ENCODE measurements at places on chromosomes 2 and 18. TPM values are rescaled to one million over a fixed set of nuclear protein-coding genes. Genes with fewer than 3 reads are reported as not detected.

TBR1 gene
- total RNA-seq = 0.11 TPM

STARD6 gene
- total RNA-seq = not detected

CFAP65 gene
- total RNA-seq = 0.15 TPM

HOXD9 gene
- total RNA-seq = 1.7 TPM

CD226 gene
- 0.17 TPM for total RNA-seq

CTNNA2 gene
- 0.22 TPM for total RNA-seq

CFC1 gene
- total RNA-seq = not detected

SULT1C2 gene
- 0.36 TPM for total RNA-seq

CAPN14 gene
- 0.05 TPM for total RNA-seq

WNT10A gene
- total RNA-seq = not detected

RNF144A gene
- 6.2 TPM for total RNA-seq

MC2R gene
- not detected for total RNA-seq

PSMA8 gene
- total RNA-seq = not detected

DES gene
- 0.08 TPM for total RNA-seq

SERTAD2 gene
- total RNA-seq = 13.4 TPM

DHRS9 gene
- total RNA-seq = 3.5 TPM

ACOXL gene
- not detected for total RNA-seq

APCDD1 gene
- not detected for total RNA-seq

REG1B gene
- not detected for total RNA-seq

SLC30A3 gene
- 4.8 TPM for total RNA-seq

FBXO15 gene
- 1.6 TPM for total RNA-seq

TGFBRAP1 gene
- total RNA-seq = 16.3 TPM

PKDCC gene
- 32.9 TPM for total RNA-seq

EPAS1 gene
- 112 TPM for total RNA-seq

CAVIN2 gene
- total RNA-seq = 11.9 TPM

VWC2L gene
- total RNA-seq = not detected

TWIST2 gene
- total RNA-seq = 19.4 TPM

C2orf42 gene
- total RNA-seq = 9.1 TPM

ORMDL1 gene
- 45.6 TPM for total RNA-seq

KLHL41 gene
- total RNA-seq = 0.20 TPM

EMILIN1 gene
- not detected for total RNA-seq

ARHGAP28 gene
- 0.09 TPM for total RNA-seq
